ENCODE measurements at places on chromosomes 2 and 18. TPM values are rescaled to one million over a fixed set of nuclear protein-coding genes. Genes with fewer than 3 reads are reported as not detected.
A peak's percentile ranks its signal among the peaks of the same experiment; 100 is the strongest.

The SAG gene
- not detected for total RNA-seq

The LYPD6B gene
- total RNA-seq = not detected

The DUSP2 gene
- 1.3 TPM for total RNA-seq

The KRTCAP3 gene
- total RNA-seq = 0.60 TPM

The GEN1 gene
- 3.3 TPM for total RNA-seq

The INO80B gene
- total RNA-seq = 15.7 TPM

The CRYGC gene
- total RNA-seq = not detected

The LYPD1 gene
- total RNA-seq = not detected

The MARCO gene
- total RNA-seq = 19.7 TPM

The TCF4 gene
- total RNA-seq = 57.8 TPM

The ZDBF2 gene
- total RNA-seq = 7.0 TPM

The TOGARAM2 gene
- total RNA-seq = 38.0 TPM

DNA sequence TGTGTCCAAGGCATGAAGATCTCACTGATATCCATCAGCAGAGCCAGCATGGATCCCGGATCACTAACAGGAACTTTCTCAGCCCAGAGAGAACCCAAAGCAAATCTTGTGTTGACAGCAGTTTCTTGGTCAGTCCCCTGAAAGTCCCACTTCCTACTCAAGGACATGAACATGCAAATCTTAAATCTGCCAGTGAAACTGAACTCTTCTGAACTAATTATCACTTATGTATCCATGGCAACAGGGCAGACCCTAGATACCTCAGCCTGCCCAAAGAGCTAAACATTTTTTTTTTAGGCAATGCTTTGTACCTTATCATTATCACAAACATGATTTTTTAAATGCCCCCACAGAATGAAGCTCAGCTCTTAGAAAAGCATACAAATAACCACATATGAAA lies 127.8 kb upstream of the DDX18 start:
- DNase-seq = no peak

GRCh38 chr2:68244456-68244855 lies 7.9 kb downstream of the PPP3R1 start:
- DNase-seq = no peak

GRCh38 chr2:118763797-118764196 lies 83.7 kb downstream of the EN1 start:
- no peak for DNase-seq

- DNase-seq = no peak
These were observed 14.3 kb upstream of the RAPH1 start for GRCh38 chr2:203549406-203549805.

DNA sequence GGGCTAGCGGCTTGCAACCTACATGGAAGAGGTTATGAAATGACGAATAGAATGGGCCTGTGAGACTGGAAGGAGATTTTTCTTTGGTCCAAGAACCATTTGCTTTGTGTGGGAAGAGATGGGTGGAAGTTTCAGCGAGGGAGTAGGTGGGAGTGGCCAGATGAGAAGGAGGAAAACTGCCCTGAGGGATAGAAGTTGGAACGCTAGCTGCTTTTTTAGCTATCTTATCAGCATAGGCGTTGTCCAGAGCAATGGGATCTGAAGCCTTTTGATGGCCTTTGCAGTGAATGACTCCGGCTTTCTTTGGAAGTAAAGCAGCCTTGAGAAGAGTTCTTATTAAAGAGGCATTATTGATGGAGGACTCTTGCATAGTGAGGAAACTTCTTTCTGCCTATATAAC lies 52.4 kb downstream of the SPTBN1 start:
- DNase-seq = no peak

DNA sequence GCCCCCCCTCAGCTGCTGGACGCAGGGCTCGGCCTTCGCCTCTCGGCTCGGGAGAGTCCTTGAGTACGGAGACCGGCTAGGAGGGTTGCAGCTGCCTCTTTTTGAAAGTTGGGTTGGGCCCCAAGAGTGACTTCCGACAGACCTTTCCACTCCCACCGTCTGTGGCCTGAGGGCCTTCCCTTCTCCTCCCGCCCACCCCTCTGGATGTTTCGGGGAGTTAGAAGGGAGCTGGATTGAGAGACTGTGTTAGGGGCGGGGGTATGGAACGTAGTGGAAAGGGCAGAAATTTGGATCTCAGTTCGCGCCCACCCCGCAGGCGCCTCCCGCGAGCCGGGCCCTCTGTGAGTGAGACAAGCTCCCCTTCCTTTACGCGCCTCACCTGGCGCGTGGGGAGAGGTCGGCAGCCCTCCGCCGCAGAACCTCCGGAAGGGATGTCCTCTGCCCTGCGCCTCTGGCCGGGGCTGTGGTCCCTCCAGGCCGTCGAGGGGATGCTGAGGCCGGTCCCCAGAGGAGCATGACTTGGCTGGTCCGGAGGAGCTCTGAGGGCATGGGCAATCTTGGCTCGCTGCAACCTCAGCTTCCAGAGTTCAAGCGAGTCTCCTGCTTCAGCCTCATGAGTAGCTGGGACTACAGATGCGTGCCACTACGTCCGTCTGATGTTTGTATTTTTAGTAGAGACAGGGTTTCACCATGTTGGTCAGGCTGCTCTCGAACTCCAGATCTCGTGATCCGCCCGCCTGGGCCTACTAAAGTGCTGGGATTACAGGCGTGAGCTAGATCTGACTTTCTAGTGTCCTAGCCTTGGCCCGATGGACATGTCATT lies 15.9 kb downstream of the C2orf74 start:
- DNase-seq = peak; percentile 60

GRCh38 chr2:162200636-162201035 lies 42.6 kb downstream of the FAP start:
- no peak for DNase-seq

- no peak for DNase-seq
These were observed 33.7 kb downstream of the FASTKD2 start for GRCh38 chr2:206799083-206799482.

DNA sequence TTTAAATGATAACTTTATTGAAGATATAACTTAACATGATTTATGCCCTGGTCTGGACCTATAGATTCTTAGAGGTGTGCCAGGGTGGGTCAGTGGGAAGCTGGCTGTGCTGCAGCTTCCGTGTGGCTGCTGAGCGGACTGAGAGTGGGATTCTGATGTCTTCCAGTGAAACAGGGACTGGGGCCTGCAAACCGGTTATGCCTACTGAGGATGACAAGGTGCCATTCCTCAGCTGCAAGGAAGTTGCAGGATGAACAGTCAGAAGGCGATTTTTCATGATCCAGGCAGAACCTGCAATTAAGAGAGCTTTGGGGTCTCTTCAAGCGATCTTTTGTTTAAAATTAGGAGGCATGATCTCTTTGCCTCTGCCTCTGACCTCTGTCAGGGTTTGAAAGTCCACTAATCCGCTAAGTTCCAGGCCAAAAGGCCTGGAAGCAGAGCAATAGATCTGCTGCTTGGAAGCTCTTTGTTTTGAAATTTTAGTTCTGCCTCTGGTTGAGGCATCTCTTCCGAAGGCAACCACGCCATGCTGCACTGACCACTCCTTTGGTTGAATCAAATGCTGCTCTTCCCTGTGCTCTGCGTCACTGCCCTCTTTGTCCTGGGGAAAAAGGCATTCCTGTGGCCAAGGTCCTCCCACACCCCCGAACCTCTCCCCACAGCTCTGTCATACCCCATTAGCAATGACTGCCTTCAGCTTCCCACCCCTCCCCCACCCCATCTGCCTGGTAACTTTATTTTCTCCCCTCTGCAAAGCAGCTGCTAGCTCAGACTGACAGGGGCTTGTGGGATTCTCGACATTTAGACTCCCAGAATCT lies 2.0 kb downstream of the TMEM169 start:
- DNase-seq = no peak

- no peak for DNase-seq
These were observed 6.2 kb upstream of the GPR75 start for GRCh38 chr2:53865962-53866361.

GRCh38 chr2:60366135-60366712 lies 187.2 kb downstream of the BCL11A start:
- DNase-seq = no peak

- no peak for DNase-seq
These were observed 140.1 kb upstream of the SIX3 start for GRCh38 chr2:44801289-44801840.

- DNase-seq = no peak
These were observed 1.0 kb upstream of the B3GNT7 start for GRCh38 chr2:231394211-231395141.

GRCh38 chr2:82344670-82345069 lies 2040.1 kb upstream of the LRRTM1 start:
- DNase-seq = no peak

- no peak for DNase-seq
These were observed 265.1 kb upstream of the SIX2 start for GRCh38 chr2:45274250-45274926.

- DNase-seq = no peak
These were observed 13.1 kb downstream of the METAP1D start for GRCh38 chr2:172012677-172013391.

- DNase-seq = no peak
These were observed 14.4 kb upstream of the STAT4 start for GRCh38 chr2:191165176-191165643.

DNA sequence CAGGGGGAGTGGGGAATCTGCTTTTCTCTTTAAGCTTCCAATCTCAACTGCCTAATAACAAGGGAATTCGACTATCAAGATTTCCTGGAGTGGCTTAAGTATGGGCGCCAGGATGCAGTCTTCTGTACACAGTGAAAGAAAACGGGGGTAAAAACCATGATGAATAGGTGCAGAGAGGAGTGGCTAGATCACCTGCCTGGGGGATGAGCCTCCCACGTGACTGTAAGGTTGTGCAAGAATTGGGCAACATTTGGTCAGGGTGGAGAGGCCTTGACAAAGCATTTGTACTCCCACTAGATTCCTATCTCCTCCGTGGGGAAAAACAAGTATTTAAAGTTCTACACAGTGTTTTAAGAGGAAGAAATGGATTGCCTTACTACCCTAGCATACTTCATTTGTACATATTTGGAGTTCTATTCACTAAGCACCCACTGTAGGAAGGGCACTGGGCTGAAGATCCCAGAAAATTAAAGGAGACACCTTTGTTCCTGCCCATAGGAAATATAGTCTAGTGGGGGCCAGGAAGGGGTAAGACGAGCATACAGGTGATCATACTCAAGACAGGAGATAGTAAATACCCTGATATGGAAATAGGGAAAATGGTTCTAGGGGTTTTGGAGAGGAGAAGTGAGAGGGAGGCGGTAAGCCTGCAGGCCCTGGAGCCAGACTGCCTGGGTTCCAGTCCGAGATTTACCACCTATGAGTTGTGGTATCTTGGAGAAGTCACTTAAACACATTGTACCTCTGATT lies 29.2 kb downstream of the EPAS1 start:
- DNase-seq = no peak

GRCh38 chr2:227280895-227281294 lies 44.2 kb upstream of the MFF start:
- DNase-seq = no peak

DNA sequence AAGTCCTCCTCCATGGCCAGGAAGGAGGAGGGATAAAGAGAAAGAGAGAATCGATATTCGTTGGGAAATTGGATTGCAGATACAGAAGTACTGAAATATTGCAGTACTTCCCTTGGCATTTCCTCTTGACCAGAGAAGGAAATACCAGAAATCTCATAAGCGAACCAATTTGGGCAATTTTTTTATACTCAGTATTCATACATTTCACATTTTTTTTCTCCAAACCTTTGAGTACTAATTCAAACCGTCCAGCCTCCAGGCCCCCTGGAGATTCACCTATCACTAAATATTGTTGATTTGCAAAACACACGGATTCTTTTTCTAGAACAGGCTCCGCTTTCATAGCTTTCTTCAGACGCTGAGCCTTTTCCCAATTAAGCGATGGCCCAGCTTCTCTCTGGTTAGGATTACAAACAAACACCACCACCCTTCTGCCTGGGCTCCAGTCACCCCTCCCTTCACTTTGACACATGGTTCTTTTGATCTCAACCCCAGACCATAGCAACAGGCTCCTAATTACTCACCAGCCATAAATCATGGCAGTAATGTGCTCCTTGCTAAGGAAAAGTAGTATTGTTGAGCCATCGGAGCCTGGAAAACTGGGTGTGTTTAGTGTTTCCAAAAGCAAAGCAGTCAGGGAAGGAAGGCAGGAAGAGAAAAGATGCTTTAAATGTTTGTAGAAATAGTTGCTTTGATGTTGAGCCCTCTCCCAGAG lies 138.4 kb upstream of the CCDC68 start:
- no peak for DNase-seq

DNA sequence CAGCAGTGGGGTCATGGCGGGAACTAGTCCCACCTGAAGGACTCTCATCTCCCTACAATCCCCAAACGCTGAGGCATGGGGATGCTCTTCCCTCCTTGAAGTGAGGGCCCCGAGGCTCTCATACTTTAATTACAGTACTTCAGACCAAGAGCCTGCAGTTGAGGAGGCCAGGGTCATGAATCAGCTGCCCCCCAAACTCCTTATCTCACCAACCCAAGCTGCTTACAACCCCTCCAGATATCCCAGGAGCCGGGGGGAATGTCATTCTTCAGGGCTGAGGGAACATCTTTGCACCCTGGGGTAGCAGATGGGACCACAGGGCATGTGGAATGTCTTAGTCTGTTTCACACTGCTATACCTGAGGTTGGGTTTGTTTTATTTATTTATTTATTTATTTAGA lies 2.8 kb upstream of the CAPN10 start:
- no peak for DNase-seq

DNA sequence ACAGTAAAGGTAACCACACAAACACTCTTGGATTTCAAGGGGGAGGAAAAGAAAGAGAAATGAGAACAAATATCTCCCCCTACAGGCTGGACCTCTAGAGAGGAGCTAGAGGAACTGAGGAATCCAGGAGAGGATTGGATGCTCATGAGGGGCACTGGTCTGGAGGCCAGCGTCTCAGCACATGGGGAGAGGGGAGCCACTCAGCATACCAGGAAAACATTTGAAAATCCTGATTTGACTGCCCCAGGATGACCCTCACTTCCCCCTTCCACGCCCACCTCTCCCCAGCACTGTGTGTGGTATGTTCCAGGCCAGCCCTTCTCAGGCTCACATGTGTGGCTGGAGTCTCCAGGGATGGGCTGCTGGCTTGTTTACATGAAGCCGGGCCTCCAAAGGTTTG lies 396.8 kb upstream of the ID2 start:
- DNase-seq = no peak

DNA sequence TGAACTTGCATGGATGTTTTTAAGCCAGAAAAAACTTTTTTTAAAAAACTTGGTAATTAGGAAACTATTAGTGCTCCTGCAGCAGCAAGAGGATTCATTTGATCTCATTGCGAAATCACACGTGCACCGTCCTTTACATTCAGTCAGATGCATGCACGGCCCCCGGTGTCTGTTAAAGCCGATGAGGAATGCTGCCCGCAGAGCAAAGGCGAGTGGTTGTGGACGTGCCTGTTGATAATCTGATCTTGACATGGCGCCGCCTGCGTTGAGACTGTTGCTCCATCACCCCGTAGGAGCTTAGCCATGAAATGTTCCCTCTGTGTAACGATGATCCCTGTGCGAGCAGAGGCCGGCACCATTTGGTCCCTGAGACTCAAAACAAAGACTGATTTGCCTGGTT lies 300.0 kb downstream of the GBX2 start:
- no peak for DNase-seq

DNA sequence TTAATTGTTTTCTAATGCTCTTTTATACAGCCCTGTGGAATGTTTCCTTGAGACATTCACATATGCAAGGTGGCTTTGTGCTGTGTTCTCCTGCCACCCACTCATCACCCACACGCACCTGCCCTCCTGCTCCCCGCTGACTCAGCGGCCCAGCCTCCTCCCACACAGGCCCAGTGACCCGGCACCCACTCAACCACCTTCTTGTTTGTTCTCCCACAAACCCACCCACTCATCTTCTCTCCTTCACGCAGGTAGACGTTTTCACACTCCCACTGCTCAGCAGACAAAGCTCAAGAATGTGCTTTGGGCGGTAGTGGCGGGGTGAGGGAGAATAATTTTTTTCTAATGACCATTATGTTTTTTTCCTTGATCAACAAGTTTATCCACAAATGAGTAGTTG lies 28.6 kb upstream of the NEMP2 start:
- no peak for DNase-seq

- DNase-seq = no peak
These were observed 62.2 kb downstream of the RBMS1 start for GRCh38 chr2:160431441-160431840.
